Stimulated activated CD8-positive, alpha-beta memory T cell treated with anti-CD3 and anti-CD28 coated beads, Interleukin-7, amount 100 ng/mL, for 1 hour (primary cell): ENCODE measurements at places on chromosomes 4 and X.
A peak's percentile ranks its signal among the peaks of the same experiment; 100 is the strongest.

DNA sequence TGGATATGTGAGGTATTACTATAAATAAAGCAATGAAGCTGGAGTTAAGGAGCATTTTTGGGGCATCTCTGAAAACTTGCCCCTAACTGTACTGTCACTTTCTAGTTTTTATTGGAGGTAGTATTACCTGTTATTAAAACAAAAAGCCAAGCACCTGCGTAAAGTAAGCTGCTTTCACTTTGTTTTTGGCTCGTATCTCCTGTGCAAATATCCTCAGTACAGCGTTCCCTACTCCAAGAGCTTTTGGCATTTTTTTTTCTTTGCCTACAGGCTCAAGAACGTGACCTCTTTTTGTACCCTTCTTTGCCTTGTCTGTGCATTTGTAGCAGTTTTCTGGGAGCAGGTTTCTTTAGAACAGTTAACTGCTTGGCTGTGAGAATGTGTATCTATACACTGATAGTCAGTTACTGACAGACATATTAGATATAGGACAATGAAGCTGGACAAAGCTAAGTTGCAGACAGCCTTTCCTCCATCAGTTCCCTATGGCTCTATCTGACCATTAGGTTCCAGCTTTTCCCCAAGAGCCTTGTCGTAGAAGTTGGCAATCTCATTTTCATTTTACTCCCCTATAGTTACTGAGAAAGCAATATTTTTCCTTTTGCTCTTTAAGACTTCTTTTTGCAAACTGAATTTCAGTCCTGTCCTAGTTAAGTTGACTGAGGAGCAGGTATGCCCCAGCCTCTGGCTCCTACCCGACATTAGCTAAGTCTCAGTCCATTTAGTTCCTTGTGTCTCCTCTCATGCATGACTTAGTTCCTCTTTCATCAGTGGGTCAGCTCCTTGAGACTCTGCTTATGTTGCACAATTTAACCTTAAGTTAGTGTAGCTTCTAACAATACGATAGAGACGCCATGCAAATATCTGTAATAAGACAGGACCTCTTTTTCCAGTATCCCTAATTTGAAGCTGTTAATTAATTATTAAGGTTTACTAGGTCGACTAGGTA, 71.5 kb upstream of the HPRT1 start:
- no peak for DNase-seq

DNA sequence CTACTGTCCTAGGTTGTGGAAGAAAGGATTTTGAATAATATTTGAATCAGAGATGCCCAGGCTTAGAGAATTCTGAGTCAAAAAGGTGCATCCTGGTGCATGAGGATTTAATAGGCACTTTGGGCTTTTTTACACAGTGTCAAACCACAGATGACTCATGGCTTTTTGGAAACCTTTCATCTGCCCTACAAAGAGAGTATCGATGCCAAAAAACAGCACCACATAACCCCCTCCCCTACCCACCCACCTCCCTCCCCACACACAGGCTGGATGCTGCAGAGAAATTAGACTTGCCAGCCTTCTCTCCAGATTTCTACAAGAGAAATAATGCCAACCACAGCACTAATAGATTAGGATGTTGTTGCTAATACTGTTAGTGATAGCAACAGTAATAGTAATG, 779.3 kb downstream of the NLGN4X start:
- DNase-seq, result no peak

GRCh38 chr4:40419231-40419912, 84.2 kb downstream of the CHRNA9 start:
- DNase-seq, result no peak

DNA sequence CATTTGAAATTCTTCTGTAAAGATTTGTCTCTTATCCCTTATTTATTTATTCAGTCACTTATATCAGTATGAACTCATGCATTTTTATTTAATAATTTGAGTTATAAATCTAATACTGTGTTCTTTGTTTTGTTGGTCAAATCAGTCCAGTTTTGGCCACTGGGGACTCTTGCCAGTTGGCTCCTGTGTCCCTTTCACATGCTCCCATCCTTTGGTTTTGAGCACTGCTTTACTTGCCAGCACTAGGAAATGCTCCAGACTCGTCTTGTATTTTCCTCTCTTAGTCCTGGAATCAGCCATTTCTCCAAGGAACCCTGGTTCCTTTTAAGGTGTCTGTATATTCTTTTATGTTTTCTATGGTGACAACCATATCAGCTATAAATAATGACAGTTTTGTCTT, 28.1 kb downstream of the KANTR start:
- DNase-seq, result no peak

DNA sequence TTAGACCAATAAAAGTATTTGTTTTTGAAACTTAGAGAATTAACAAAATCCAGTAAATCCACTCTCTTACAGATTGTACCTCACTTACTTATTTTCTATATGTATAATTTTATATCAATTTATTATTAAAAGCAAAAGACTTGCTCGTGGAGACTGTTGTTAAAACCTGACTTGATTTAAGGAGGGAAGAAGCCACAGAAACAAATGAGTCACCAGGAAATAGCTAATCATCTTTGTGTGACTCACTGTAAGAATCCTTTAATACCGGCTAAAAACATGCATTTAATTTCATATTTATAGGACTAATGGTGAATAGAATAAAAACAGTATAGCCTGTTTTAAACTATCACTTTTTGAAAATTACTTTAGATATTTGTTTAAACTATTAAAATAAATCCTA, 29.9 kb upstream of the UBE2NL start:
- no peak for DNase-seq

GRCh38 chr4:168502861-168503260, 6.0 kb downstream of the PALLD start:
- DNase-seq, result no peak

GRCh38 chr4:118850488-118851173, 14.7 kb upstream of the SEC24D start:
- no peak for DNase-seq

DNA sequence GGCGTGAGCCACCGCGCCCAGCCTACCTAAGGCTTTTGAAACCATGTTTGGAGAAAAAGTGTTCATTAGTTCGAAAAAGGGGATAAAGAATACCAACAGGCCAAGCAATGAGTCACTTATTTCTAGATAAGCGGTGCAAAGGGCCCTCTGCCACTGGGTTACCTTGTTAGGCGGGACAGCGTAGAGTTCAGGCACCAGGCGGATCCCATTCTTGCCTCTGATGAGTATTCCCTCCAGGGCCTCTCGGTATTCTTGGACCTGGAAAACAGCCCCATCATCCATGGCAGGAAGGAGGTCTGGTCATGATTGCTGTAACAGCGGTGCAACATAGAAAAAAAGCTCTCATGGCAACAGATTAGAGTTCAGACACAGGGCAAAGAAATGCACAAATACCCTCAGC, 48.0 kb downstream of the PHKA2 start:
- DNase-seq, result no peak

GRCh38 chr4:46922205-46922604, 13.2 kb upstream of the COX7B2 start:
- no peak for DNase-seq

DNA sequence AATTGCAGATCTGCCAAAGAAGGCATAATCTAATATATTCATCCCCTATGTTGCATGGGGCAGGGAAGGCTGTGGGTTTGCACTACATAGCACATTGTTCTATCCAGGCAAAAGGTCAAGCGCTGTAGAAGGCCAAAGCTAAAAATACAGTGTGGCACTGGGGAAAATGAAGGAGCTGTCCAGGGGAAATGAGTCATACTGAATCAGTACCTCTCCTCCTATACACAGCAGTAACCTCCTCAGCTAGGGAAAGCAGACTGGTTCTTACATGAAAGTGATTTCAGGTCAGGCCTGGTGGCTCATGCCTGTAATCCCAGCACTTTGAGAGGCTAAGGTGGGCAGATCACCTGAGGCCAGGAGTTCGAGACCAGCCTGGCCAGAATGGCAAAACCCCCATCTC, 31.0 kb upstream of the SLC25A4 start:
- DNase-seq, result no peak

DNA sequence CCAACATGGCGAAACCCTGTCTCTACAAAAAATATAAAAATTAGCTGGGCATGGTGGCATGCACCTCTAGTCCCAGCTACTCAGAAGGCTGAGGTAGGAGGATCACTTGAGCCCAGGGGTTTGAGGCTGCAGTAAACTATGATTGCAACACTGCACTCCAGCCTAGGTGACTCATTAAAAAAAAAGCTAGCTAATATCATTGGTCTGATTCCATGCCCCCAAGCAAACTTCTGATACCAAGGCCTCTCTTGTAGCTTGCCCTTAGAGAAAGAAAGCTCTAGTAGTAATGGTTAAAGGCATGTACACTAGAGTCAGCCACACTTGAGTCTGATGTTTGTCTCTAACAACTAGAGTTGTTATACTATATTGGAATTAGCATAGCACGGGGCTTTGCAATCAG, 32.6 kb upstream of the PHF8 start:
- DNase-seq, result no peak

- DNase-seq, result no peak
These were observed 88.4 kb upstream of the AFF2 start for GRCh38 chrX:148412006-148412405.

DNA sequence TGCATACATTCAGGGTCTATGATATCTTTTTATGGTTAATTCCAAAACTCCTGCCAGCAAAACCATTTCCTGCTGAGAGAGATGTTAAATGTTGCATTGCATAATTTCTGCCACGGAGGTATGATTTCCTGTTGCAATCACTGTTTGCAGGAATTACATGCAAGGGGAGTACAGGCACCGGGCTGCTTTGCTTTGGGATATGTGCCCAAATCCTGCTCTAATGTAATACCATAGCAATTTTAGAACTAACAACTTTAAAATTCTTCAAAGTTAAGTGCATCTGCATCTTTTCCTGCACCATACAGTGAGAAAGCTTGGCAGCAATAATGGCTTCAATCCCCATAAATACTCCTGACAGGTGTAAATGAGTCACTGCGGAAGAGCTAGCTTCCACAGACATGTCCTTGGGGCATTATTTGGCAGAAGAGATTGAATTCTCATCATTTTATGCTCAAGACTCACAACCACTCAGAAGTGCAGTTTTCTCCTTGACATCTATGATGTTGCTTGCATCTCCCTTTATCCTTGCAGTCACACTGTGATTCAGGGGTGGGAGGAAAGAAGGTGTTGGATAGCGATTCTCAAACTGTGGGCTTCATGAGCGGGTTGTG, 29.6 kb downstream of the TRIM2 start:
- DNase-seq, result no peak

DNA sequence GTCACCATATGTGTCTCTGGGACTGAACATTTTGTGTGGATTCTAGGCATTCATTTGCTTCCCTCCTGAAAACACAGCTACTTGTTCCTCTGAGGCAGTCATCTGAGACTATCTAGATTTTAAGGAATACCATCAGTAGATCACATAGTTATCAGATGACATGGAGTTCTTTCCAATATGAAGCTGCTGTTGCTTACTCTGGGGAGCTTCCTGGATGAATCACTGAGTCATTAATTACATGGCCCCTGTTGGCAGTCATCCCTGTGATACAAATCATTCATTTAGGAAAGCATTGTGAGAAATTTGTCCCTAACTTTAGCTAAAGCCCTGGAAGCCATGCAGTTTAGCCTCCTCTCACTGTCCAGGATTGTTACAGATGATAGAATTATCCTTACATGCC, 98.2 kb upstream of the ARSJ start:
- DNase-seq, result no peak

GRCh38 chr4:24330172-24330571, 254.2 kb downstream of the DHX15 start:
- DNase-seq, result no peak

DNA sequence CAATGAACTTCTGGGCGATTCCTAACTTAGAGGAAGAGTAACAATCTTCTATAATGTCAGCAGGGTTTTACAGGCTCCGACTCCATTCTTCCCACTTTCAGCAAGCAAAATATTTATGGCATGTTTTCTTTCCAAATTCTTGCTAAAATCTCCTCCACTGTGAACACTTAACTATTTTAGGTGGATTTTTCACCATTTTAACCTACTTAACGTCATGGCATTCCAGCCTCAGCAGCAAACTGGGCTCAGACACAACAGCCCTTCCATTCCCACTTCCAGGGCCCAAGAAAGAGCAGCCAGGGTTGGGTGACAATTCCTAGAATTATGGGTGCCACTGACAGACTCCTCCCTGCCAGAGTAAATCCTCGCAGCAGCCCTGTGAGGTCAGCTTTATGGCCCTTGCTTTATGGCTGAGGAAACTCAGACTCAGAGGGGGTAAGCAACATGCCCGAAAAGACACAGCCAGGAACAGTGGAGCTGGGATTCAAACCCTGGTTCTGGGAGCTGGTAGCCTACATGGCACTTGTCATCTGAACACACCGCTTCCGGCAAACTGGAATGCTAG, 112.8 kb upstream of the MAP3K15 start:
- no peak for DNase-seq

- peak; percentile 67 for DNase-seq
These were observed 58.5 kb downstream of the TSC22D3 start for GRCh38 chrX:107716816-107717700.

DNA sequence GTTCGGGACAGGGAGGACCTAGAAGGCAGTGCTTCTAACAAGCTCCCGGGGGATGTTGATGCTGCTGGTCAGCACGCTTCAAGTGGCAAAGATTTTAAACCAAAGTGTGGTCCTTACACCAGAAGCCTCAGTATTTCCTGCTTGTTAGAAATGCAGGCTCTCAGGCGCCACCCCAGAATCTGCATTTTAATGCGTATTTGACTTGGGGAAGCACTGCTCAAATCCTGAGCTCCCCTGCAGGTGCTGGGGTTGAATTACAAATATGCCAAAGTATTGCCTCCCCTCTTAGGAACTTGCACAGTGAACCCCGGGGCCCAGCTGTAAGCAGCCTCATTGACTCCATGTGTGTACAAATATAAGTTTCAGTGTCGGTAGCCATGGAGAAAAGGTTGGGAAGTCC, 70.8 kb upstream of the RAI2 start:
- no peak for DNase-seq
